ENCODE measurements at places on chromosomes 6 and 20.

GRCh38 chr6:137853569-137854213 lies 13.4 kb upstream of the TNFAIP3 start:
- no peak for DNase-seq

DNA sequence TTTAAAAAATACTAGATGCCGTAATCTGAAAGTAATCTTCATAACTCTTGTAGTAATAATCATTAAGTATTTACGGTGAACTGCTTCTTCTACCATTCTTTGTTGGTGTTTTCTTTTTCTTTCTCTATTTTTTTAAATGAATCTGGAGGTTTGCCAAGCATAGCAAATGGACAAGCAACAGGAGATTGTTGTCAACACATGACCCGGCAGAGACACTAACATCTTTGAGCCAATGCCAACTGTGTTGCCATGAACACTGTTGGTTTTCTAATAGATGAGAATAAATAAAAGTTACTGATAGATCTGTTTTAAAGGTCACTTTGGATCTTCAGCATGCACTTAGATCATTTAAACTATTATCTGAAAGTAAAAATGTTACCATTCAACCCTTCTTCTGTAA lies 523.6 kb upstream of the EYS start:
- no peak for DNase-seq

GRCh38 chr6:33091957-33092356 lies 16.2 kb downstream of the HLA-DPB1 start:
- no peak for DNase-seq

DNA sequence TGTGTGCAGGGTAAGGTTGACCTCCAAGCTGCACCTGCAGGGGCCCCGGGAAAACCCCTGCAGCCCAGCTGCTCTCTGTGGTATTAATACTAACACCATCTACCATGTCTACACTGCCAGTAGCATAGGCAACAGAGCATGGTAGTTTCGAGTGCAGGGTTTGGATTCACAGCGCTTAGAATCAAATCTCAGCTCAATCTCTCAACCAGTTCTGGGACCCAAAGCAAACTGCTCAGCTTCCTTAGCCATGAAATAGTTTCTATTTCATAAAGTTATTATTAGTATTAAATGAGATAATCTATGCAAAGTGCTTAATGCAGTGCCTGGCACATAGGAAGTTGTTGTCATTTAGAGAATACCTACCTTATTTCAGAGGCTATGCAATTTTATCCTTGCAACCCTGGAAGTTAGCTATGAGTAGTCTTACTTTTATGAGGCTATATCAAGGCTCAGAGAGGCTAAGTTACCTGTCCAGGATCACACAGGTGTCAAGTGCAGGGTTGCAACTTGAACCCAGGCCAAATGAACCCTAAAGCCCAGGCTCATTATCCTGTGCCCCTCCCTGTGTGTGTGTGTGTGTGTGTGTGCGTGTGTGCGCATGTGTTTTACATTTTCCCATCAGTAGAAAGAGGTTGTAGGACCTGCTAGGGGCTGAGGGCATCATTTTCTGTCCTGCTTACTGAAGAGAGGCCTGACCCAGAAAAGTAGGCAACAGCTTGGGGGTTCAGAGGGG lies 27.6 kb upstream of the MRPS18A start:
- DNase-seq: no peak

- no peak for DNase-seq
Measured at GRCh38 chr6:9405369-9405768, 970.0 kb upstream of the SLC35B3 start.

- no peak for DNase-seq
Measured at GRCh38 chr6:119333063-119333609, 16.4 kb downstream of the MAN1A1 start.

DNA sequence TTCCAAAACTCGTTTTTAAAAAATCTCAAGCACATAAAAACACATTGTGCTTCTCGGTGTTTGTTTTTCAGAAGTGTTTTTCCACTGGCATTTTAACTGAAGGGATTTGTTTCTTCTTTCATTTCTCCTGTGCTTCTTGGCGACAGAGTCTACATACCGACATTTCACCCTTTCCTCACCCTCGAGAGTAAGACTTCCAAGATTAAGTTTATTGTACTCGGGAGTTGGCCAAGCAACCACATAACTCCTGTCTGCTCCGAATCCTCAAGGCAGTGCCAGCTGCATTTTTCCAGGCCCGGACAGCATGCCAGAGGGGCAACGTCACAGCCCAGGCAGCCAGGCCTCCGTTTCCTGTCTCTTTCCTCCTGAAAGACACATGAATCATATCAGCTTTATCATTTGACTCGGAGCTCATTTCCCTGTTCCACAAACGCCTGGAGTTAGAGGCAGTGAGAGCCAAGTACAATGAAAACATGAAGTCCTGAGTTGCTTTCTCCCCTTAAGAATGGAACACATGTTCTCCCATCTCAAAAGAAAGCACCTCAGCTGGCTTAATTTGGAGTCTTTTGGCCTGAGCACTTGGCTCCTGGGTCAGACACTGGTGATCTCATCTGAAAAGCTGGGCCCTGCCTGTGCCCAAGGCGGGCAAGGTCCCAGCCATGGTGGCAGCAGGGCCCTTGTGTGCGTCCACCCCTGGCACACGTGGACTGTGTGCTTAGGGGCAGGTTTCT lies 23.2 kb upstream of the FAM50B start:
- peak; percentile 94 for DNase-seq

- no peak for DNase-seq
Measured at GRCh38 chr20:35854713-35855348, 83.0 kb downstream of the PHF20 start.

- DNase-seq: no peak
Measured at GRCh38 chr20:5470943-5471342, 154.2 kb upstream of the PROKR2 start.

DNA sequence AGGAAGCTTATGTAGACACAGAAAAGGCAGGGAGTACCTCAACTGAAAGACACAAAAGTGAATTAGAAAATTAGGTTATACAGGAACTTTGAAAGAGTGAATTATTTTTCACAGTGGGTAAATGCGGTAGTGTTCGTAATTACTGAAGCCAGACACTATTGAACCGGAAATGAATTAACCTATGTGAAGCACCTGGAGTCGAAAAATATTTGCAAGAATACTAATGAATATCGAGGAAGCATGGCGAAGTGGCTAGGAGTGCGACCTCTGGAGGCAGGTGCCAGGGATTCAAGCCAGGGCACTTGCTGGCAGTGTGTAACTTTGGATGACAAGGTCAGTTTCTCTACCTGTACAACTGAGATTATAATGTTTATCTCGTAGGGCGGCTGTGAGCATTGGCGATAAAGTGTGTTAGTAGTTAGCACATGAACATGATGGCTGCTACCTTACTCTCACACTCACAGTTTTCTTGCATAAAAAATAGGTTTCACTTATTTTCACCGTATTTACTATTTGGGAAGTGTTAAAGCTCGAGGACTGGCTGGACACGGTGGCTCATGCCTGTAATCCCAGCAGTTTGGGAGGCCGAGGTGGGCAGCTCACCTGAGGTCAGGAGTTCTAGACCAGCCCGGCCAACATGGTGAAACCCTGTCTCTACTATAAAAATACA lies 567 bp upstream of the SLC18B1 start:
- peak; percentile 68 for DNase-seq

DNA sequence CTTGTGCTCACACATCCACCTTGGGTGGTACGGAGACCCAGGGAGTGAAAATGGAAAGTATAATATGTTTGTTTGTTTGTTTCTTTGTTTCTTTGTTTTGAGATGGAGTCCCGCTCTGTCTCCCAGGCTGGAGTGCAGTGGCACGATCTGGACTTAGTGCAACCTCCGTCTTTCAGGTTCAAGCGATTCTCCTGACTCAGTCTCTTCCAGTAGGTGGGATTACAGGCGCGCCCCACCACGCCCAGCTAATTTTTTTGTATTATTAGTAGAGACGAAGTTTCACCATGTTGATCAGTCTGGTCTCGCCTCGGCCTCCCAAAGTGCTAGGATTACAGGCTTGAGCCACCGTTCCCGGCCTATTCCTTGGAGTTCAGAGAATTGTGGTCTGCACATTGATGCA lies 115.4 kb downstream of the TRIM27 start:
- DNase-seq: no peak

DNA sequence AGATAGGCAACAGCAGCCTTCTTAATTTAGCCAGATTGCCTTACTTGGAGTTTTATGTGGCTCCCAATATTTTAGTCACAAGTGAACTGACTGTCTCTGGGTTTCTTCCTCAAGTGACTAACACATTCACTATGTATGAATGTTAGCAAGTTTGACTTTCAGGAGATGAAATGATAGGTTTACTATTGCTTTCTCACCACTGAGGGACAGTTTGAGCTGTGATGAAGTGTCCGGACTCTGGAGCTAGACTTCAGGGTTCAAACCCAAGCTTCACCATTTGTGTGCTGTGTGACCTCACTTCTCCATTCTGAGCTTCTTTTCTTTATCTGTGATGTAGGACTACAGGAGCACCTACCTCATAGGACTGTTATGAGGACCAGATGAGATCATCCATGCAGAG lies 8.2 kb downstream of the DHX35 start:
- no peak for DNase-seq

GRCh38 chr20:18663932-18664331 lies 76.1 kb downstream of the DTD1 start:
- DNase-seq: no peak

DNA sequence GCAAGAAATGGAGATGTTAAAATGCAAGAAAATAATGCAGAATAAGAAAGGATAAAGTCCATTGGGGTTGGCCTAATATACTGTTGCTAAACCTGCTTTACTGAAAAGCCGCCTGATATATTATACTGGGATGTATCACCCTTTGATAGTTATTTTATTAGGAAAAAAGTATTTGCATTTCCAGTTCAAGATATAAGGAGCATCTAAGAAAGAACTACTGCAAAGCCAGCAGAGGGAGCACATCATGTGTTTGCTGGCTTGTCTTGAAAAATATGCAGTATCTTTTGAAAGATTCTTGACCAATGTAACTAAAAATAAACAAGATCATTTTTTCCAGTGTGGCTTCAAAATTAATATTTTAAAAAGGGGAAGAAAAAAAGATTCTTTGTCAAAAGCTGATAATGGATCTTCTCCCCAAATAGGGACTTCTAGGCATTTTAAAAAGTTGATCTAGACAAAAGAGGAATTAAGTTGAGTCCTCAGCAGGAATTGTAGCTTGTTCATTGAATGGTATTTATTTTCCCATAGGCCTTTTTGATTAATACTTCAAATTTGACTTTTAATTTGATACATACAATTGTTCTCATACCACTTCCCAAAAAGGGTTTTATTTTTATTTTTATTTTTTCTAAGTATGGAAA lies 214.9 kb downstream of the ZFAND3 start:
- no peak for DNase-seq

- no peak for DNase-seq
Measured at GRCh38 chr20:45629496-45630100, at the start of gene WFDC10A. TSS of gene WFDC10A (plus strand) at chr20:45629739. CDS start at chr20:45629814, 75 bp downstream.

DNA sequence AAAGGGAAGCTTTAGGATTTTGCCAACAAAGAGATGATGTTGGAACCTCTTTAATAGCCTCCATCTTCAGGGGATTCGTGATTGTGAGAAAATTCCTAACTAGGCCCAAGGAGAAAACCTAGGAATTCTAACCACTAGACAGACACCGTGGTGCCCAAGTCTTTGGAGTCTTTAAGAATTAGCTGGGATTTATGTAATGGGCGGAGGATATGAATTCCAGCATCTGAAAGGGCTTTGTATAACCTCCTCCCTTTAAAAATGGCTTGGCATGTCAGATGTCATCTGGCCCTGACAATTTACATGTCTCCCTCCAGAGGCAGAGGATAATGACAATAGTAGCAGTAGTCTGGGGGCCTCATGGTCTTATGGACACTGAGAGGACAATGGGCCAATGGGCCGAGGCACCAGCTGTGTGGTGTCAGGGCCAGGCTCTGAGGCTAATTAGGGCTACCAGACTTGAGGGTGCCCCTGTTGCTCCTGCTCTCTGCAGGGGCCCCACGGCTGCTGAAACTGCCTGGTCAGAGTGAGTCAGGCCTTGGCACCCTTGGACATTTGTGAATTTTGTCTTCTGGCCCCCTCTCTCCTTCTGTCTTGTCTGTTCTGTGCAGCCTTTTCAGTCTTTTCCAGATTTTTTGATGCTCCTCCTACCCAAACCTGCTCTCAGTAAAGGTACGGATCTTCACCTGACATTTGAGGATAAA lies 113.9 kb downstream of the EDN1 start:
- DNase-seq: no peak

- no peak for DNase-seq
Measured at GRCh38 chr6:121435444-121436069, at the start of gene GJA1. TSS of gene GJA1 (plus strand) at chr6:121435646. CDS start at chr6:121446848, 11,202 bp downstream.

- DNase-seq: no peak
Measured at GRCh38 chr6:129141499-129141898, 258.6 kb downstream of the LAMA2 start.

- no peak for DNase-seq
Measured at GRCh38 chr6:18425218-18425617, 38.1 kb downstream of the RNF144B start.

- no peak for DNase-seq
Measured at GRCh38 chr6:10460096-10460495, 45.2 kb upstream of the TFAP2A start.

DNA sequence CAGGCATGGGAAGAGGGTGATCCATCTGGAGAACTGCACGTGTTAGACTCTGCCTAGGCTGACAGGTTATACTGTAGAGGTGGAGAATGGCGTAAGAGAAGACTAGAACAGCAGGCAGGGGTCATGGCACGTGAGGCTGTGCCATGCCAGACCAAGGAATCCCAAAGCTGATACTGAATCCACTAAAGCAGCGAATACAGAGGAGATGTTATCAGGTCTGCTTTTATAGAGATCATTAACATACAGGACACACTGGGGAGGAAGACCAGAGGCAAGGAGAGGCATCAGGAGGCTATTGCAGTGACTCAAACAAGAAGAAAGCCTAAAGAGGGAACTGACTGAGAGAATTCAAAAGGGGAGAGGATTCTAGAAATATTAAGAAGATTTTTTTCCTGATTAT lies 12.9 kb downstream of the PHACTR1 start:
- no peak for DNase-seq

- DNase-seq: no peak
Measured at GRCh38 chr6:97459986-97460385, 177.0 kb upstream of the MMS22L start.

GRCh38 chr6:106037060-106037459 lies 49.1 kb upstream of the PRDM1 start:
- DNase-seq: no peak

DNA sequence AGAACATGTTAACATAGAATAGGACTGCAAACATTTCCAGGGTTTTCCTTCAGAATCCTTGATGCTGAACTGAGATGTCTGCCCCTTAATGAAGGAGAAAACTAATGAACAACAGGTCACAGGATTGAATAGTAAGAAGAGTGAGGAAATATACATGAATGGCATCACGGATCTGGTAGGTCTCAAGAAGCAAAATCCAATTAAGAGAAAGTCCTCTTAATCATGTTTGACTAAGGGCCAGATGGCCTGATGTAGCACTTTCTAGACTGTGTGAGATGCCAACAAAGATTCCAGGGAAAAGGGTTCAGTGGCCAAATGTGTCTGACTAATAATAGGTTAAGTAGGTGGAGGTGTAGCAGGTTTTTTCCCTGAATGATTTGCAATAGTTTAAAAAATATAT lies 13.7 kb upstream of the SHPRH start:
- DNase-seq: no peak
